ENCODE measurements at places on chromosomes 3 and 15.

GRCh38 chr3:114707252-114707860 lies 413.5 kb downstream of the TIGIT start:
- no peak for DNase-seq

DNA sequence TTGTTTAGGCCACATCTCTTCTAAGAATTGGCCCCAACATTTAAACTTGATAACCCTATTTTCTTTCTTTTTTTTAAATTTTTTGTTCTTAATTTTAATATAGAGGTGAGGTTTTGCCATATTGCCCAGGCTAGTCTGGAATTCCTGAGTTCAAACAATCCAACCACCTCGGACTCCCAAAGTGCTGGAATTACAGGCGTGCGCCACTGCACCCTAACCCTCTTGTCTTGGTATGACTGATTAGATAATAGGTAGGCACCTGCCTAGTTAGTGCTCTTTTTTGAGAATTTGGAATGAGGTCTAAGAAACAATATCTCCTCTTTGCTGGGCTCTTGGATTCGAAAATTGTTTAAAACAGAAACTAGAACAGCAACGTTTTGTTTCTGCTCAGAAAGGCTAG lies 116.4 kb upstream of the GOLGA6L6 start:
- no peak for DNase-seq

DNA sequence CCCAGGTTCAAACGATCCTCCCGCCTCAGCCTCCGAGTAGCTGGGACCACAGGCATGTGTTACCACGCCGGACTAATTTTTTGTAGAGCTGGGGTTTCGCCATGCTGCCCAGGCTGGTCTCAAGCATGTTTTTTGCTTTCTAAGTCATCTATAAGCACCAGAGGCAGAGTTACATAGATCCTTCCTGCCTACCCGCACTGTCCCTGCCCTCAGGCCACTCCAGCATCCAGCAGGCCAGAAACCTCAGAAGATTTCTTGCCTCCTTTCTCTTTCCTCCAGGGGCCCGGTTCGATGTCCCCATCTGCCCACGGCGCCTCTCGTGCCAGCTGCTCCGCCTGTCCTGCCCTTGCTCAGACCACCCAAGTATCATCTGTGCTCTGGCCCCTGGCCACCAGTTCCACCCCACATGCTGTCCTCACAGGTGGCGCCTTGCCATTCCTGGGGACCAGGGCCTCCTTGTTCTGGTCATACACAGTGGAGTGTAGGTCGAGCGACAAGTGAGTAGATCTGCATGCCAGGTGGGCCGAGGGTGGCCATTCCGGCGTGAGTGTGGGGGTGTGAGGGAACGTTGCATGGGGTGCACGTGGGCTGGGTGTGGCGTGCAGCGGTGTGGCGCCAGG lies 27.3 kb downstream of the KLHDC8B start:
- DNase-seq: no peak

DNA sequence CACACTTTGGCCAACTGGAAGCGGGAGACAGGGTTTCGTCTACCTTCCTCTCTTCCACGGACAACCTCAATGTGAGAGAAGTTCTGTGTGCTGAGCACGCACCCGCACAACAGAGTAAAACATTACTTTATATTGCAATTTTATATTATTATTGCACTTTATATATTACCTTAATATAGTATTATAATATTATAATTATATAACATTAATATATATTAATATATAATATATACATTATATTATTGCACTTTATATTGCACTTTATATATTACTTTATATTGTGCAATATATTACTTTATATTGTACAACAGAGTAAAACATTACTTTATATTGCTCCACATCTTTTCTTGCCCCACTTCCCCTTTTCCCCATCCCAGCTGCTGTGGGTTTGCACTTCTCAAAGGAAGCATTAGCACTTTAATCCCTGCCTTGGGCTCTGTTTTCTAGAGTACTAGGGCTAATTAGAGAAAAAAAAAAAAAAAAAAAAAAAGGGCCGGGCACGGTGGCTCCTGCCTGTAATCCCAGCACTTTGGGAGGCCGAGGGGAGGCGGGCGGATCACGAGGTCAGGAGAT lies 76.4 kb upstream of the SLC4A7 start:
- DNase-seq: no peak

- DNase-seq: no peak
Observed at GRCh38 chr3:70120357-70120966, 120.9 kb downstream of the SAMMSON start.

DNA sequence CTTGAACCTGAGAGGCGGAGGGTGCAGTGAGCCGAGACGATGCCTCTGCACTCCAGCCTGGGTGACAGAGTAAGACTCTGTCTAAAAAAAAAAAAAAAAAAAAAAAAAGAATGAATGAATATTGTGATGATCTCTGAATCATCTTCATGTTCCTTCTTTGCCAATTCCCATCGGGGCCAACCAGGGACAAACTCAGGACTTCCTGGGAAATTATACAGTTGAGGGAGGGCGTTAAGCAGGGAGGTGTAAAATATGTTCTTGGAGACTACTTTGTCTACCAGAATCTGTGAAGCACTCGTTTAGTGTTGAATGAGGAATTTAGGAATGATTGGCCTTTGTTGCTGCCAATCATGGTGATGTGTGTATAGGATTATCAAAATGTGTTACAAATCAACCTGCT lies 210.6 kb downstream of the PTPRG start:
- DNase-seq: no peak

GRCh38 chr15:82828075-82828474 lies 18.6 kb downstream of the WHAMM start:
- no peak for DNase-seq

- no peak for DNase-seq
Observed at GRCh38 chr15:90315278-90315982, 36.7 kb upstream of the ZNF774 start.

DNA sequence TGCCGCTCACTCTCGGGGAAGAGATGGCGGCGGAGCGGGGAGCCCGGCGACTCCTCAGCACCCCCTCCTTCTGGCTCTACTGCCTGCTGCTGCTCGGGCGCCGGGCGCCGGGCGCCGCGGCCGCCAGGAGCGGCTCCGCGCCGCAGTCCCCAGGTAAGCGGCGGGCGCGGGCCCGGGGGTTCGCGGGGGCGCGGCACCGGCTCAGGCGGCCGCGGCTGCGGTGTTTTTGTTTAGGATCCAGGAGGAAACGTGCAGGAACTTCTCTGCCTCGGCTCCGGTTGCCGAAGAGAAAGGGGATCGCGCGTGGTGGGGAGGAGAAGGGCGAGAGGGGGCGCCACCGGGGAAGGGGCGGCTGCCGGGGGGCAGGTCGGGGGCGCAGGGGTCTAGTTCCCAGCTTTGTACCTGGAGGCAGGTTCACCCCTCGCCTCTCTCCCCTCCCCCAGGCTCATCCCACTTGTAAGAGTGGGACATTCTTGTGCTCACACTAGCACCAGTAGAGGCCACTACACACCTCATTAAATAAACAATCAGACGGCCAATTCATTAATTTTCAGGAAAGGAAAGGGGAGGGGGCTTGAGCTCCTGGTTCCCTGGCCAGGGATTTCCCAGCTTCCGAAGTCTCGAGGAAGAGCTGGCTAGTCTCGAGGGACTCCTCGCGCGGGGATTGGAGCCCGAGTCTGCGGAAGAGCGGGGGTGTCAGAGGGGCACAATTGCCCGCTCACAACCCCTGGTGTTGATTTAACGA lies 562 bp downstream of the NEO1 start:
- DNase-seq: peak; percentile 24

DNA sequence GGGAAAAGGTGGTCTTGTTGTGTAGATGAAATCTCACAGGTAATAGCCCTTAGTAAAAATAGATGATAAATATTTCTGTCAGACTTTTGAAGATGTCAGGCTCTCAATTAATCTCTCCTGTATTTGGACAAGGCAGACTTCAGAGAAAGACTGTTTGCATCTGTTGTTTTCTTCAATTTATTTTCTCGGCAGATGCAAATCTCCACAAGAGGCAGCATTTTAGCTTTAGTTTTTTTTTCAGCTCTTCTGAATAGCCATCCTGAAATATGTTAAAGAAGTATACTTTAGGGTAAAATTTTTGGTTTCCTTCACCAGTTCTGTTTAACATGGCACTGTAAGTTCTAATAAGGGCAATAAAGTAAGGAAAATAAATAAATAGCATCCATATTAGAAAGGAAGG lies 685.1 kb downstream of the SI start:
- no peak for DNase-seq

GRCh38 chr3:15223685-15224572 lies 17.9 kb downstream of the CAPN7 start:
- DNase-seq: no peak

- no peak for DNase-seq
Observed at GRCh38 chr3:61162965-61163364, 88.3 kb downstream of the FHIT start.

- no peak for DNase-seq
Observed at GRCh38 chr3:57052662-57053061, 7.8 kb upstream of the SPATA12 start.

GRCh38 chr3:23395115-23395514 lies 192.0 kb downstream of the UBE2E2 start:
- DNase-seq: no peak

DNA sequence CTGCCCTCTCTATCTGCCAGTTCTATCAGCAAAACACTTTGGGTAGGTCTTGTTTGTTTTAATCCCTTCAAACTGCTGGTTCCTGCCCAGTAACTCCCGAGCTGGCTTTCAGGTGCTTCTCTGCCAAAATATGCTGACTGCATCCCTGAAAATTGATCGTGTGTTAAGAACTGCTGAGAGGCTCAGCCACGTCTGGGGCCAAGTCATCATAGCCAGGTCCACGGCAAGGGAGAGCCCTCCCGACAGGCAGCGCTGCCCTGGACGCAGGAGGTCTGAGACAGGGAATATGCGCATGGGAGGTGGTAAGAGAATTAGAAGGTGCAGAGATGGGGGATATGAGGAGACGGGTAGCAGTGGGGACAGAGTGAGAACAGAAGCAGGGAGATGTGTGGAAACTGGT lies 179.7 kb upstream of the TOPAZ1 start:
- no peak for DNase-seq

GRCh38 chr3:7536510-7536909 lies 675.6 kb downstream of the GRM7 start:
- no peak for DNase-seq
